ENCODE measurements at places on chromosomes 13 and 19. TPM values are rescaled to one million over a fixed set of nuclear protein-coding genes. Genes with fewer than 3 reads are reported as not detected.

The ATP1A3 gene
- total RNA-seq, result not detected

The KIR3DL1 gene
- total RNA-seq, result not detected

The CEACAM19 gene
- total RNA-seq, result 2.0 TPM

The ARL11 gene
- 0.10 TPM for total RNA-seq

The CYP2A7 gene
- not detected for total RNA-seq
